ENCODE measurements at places on chromosomes 12 and 14.

DNA sequence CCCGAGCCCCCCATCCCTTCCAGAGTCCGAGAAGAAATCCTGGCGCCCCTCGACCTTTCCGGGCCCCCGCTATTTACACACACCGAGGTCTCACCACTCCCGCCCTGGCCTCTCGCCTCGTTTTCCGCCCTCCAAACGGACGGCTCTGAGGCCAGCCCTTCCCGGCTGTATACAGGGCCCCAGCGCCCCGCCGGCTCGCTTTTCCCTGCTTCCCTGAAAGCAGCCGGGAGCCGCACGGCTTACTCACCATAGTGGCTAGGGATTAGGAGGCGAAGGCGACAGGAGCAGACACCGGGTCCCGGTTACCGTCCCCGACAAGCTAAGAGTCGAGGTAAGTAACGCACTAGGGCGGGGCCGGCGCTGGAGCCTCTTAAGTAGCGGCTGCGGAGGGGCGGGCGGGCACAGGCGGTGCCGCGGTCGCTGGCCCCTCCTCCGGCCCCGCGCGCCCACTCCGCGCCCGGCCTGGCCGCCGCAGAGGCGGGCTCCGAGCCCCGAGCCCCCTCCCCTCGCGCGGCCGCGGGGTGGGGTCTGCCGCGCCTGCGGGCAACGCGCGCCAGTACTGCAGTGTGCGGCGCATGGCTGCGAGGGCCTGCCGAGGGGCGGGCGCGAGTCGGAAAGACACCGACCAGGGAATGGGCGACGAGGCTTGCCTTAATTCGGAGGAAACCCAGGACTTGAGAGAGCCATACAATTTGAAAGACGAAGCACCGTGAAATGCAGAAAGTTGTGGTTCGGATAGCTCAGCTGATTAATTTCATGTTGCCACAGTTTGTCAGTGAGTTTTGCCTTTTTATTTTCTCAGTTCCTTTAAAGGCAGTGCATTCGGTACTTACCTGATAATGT lies at the start of gene TUBA1B:
Gene TUBA1B, minus strand, starts transcription at position 345 of the 843 bp plus-strand sequence. Its CDS starts 95 bp downstream, at position 250.
- DNase-seq, result peak; percentile 80

GRCh38 chr12:16349131-16349460 lies 1.7 kb downstream of the MGST1 start:
- no peak for DNase-seq

GRCh38 chr14:93056840-93057585 lies 58.7 kb downstream of the ITPK1 start:
- DNase-seq, result no peak

DNA sequence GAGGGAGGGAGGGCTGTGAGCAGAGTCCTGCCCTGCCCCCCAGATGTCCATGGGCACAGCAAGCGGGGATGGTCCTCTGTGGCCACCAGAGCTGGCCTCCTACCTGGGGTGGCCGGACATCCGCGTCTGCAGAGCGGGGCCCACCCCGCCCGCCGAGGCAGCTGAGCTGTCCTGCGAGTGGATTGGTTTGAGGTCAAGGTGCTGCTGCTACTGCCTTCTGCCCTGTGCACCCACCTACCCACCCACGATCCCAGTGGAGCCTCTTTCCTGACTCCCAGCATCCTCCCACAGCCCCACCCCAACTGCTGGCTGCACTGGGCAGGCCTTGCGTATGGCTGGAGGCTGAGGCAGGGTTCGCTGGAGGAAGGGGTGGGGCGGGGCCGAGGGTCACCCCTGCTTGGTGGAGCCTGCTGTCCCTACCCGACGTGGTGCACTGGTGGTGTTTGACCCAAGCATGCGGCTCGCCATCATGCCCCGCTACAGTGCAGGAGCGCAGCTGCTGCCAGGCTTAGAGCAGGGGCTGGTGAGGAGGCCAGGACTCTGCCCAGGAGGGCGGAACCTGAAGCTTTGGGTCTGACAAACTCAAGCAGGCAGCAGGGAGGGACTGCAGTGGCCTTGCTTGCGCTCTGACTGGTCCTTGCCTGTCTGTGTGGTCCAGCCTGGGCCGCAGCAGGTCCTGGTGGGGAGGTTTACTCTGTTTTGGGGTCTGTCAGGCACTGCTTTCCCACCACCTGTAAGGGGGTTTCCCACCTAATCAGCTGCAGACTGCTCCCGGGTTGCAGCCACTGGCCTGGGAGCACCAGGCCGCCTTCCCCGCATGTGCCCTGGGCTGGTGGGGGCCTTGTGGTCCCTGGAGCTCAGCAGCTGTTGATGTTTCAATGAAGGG lies 23.7 kb downstream of the CEP170B start:
- DNase-seq, result no peak

DNA sequence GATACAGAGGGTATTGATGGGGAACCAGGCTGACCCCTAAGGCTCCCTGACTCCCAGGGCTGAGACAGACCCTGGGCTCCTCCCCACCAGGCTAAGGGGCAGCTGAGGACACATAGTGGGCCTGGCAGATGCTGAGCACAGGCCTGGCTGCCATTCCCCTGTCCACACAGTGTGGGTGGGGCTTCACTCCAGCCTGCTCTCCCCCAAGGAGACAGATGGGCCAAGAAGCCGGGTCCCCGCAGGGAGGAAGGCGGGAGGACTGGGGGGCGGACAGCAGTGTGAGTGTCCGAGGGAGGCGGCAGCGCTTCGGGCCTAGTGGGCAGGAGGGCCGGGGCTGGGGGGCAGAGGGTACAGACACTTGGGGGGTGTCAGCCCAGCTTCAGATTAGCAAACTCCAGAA lies 32.0 kb downstream of the RFLNA start:
- DNase-seq, result no peak

GRCh38 chr14:50542941-50543418 lies 10.6 kb upstream of the MAP4K5 start:
- peak; percentile 46 for DNase-seq

GRCh38 chr12:1890119-1890703 lies 28.2 kb downstream of the CACNA2D4 start:
- DNase-seq, result no peak

DNA sequence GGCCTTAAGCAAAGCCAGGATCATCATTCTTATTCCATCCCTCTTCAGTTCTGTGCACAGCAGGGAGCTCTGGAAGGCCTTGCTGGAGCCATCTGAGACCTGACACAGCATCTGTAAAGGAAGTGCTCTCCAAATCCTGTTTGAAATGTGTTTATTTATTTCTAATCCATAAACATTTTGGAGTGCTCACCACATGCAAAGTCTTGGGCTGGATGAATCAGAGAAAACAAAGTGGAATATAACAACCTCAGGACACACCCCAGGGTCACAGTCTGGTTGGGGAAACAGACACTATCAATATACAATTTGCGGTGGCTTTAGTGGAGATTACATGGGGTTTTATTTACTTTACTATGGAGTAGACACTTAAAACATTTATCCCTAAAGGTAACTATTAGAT lies 54.3 kb downstream of the BMP4 start:
- DNase-seq, result no peak

- DNase-seq, result no peak
These were observed 74.3 kb upstream of the OTX2 start for GRCh38 chr14:56884617-56885016.

DNA sequence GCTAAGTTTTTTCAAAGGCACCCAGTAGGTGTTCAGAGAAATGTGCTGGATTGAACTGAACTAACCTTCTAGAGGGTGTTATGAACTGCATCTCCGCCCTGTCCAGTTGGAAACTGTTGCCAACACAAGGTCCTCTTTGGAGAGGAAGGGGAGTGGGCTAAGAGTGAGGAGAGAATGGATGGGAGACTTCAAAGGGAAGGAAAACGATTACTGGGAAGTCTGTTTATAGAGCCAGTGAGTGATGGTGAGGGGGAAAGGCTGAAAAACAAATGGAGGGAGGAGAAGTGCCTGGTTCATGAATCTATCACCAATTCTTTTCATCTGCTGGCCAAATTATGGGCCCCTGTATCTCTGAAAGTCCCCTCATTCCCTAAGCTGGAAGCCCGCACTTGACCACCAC lies 86.0 kb upstream of the TBX5 start:
- no peak for DNase-seq

- DNase-seq, result no peak
These were observed 43.0 kb downstream of the PPM1H start for GRCh38 chr12:62891805-62892549.

- no peak for DNase-seq
These were observed 24.7 kb upstream of the IRF2BPL start for GRCh38 chr14:77053046-77053841.

DNA sequence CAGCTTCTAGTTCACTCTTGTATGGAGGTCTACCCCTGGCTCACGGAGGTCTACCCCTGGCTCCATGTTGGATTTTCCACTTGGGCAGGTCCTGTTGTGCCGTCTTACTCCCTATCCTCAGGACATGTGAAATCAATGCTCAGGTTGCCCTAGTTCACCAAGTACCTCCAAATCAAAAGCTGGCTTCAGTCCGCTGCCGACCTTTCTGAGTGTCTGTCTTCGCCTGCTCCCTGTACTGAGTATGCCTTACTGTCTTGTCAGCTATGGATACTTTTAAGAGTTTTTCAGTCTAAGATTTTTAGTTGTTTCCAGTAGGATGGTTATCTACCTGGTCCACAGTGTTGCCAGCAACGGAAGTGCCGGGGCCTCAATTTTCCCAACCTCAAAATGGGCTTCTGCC lies 40.1 kb upstream of the BCL11B start:
- DNase-seq, result no peak

- DNase-seq, result no peak
These were observed 58.2 kb downstream of the DHRS2 start for GRCh38 chr14:23694085-23694948.

DNA sequence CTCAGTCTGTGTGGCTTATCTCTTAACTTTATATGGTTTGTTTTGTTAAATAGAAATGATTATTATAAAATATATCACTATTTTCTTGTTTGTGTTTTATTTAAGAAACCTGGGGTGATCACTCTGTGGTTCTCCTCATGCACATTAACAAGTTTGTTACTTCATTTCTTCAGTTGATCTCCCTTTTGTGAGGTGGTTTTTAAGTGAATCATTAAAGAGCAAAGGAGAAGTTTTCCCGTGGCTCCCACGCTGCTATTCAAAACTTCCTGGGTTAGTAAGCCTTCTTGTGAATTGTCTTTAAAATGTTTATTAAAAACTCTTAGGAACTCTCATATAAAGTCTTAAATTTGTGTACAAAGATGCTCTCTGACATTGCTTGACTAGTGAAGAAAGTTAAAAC lies 11.8 kb downstream of the ADIPOR2 start:
- DNase-seq, result no peak

DNA sequence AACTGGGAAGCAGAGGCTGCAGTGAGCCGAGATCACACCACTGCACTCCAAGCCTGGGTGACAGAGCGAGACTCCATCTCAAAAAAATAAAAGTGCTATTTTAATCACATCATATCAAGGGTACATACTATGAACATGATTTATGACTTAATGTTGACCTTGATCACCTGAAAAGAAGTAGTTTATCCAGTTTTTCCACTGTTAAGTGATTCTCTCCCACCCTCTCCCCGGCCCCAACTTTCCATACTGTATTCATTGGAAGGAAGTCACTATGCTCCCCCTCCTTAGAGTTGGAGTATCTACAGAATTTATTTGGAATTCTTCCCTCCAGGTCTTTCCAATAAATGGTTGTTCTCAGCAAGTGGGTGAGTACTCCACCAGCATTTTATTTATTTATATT lies 3.0 kb upstream of the PRMT5 start:
- DNase-seq, result no peak

DNA sequence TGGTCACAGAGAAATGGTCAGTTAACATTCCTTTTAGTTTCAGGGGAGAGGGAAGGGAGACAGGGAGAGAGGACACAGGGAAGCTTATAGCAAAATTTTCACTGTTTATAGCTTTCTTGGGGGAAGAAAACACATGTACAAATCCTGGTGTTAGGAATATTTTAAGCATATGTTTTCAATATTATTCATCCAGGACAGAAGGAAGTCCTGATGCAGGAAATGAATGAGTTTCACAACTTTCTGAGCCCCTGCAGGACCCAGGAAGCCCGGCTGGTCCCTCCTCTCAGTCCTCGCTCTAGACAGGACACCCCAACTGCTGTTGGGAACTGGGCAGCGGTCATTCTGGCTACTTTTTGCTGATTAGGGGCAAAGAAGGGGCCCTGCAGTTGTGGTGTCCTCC lies 71.1 kb upstream of the ZDHHC17 start:
- no peak for DNase-seq

DNA sequence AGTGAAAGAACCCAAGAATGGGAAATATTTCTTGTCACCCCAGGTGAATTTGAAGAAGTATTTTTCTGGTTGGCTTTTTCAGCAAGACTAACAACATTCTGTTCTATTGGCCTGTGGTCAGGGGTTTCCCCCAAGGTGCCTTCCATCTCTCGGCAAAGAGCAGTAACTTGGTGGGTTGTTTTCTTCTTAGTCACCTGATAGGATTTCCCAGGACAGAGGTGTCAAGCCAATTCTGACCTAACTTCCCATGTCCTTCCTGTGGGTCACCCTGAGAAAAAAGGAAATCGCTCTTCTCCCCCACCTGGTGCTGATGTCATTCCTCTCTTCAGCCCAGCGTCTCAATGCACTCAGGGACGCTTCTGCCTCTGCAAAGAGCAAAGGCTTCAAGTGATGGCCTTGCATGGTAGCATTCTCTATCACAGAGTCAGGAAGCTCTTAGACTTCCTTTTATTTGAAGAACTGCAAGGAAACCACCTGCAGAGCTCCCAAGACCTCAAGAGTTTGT lies 16.1 kb upstream of the IFNG start:
- no peak for DNase-seq

DNA sequence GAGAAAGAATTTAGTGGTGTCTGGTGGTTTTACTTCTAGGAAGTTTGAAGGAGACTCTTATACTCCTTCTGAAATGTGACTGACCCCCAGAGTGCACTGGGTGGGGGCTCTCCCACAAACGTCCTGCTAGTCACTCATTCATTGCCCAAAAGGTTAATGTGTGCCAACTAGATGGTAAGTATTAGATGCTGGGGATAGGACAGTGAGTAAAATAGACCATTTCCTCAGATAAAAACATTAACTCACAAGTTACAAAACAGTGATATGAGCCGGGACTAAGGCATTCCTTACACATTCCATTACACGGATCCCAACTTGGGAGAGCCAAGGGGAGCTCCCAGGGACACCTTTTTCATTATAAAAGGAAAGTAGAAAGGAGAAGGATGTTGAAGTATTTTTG lies 185.1 kb downstream of the ATXN7L3B start:
- DNase-seq, result no peak

DNA sequence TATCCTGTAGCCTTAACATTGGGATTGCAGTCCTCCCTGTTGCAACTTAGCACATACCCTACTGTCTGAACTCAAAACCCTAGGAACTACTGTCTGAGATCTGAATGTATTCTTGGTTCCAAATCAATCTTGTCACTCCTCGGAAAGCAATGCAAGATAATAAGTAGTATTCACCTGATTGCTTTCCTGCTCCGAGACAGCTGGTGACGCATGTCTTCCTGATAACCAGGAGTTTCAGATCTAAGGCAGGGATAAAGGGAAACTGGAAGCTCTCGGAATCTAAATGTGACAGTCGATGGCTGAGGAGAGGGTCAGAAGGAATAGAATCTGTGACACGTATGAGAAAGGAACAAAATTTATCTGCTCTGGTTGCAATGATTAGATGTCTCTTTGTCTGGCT lies 67.6 kb downstream of the RMST start:
- no peak for DNase-seq

DNA sequence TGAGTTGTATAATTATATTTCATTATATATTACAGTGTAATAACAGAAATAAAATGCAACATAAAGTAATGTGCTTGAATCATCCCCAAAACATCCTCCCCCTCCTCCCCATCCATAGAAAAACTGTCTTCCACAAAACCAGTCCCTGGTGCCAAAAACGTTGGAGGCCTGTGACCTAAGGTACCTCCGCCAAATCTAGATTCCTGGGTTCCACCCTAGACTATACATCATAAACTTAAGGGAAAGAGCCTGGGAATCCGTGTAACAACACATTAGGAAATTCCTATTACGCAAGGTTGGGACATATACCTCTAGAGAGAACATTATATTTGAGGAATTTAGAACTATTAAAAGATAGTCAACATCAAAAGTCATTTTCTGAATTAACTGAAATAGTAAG lies 38.0 kb downstream of the SPPL3 start:
- DNase-seq, result no peak

All from NCI-H1092 (cell line).